ENCODE measurements at places on chromosomes 5 and 9.

DNA sequence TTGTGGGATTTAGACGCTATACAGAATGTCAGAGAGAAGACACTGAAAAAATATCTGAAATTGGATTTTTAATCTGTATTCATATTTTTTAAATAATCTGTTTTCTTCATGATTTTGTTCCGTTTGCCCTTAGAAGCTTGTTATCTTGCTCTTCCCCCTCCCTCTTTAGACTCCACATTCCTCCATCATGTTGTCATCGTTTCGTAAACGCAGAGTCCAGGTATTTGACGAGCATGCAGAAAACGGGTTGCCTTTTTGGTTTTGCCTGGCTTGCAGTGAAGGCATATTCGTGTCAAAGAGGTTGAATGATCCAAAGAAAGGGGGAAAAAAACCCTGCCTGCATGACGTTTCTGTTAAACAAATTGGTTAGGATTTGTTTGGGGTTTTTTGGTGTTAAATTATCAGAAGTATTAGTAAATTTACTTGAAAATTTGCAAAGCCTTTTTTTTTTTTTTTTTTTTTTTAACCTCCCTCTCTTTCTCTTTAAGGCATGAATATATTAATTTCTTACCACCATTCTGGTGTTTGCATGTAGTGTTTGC lies 2.9 kb downstream of the SPTAN1 start:
- DNase-seq, result no peak

GRCh38 chr5:81719743-81720345 lies 31.1 kb downstream of the SSBP2 start:
- no peak for DNase-seq

DNA sequence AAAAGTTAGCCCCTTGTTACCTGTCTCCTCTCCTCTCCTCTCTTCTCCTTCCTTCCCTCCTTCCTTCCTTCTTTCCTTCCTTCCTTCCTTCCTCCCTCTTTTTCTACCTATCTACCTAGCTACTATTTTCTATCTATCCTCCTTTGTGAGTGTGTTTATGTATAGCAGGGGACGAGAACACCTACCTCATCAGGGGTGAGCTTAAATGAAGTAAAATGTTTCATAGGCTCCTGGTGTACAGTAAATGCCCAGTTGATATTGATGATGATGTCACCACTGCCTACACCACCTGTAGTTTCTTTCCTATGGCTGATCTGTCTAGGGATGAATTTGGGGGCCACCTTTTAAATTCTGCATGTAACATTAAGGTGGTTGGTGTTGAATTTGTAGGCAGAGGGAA lies 4.3 kb downstream of the SPIN1 start:
- no peak for DNase-seq

- DNase-seq, result no peak
These were observed 255.6 kb downstream of the NFIB start for GRCh38 chr9:14058325-14058688.

DNA sequence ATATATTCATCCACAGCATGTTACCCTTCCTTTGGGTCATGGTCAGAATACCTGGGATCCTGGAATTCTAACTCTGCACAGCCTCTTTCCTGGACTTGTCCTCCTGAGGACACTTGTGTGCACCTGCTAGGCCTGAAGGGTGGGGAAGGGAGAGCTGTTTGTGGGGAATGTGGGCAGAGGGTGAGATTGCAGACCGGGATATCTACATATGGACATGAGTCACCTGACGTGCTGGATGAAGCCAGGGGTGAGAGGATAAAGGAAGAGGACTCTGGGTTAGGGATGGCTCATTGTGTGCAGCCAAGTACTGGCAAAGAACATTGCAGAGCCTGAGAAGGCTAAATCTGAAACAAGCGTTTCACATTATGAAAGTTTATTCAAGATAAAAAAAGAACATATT lies 241.4 kb upstream of the RPS23 start:
- no peak for DNase-seq

DNA sequence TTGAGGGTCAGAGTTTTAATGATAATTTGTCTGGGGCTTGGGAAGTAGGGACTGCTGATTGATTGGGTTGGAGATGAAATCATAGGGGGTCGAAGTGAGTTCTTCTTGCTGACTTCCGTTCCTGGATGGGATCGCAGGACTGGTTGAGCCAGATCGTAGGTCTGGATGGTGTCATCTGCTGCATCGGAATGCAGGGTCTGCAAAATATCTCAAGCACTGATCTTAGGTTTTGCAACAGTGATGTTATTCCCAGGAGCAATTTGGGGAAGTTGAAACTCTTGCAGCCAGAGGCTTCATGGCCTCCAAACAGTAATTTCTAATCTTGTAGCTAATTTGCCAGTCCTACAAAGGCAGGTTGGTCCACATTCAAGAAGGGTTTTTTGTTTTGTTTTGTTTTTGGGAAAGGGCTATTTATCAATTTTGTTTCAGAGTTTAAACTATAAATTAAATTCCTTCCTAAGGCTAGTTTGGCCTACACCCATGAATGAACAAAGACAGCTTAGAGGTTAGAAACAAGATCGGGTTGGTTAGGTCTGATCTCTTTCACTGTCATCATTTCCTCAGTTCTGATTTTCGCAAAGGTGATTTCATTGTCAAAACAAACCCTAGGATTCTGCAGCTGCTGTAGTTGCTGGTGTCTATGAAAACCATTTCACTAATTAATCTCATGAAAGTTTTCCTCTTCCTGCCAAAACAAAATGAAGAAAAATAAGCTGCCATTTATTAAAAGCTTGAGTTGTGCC lies 388.0 kb downstream of the TMEM232 start:
- DNase-seq, result no peak

- DNase-seq, result no peak
These were observed 125.9 kb downstream of the SYK start for GRCh38 chr9:90927496-90927895.

GRCh38 chr9:132169672-132170392 lies 8.0 kb downstream of the NTNG2 start:
- DNase-seq, result peak; percentile 60

DNA sequence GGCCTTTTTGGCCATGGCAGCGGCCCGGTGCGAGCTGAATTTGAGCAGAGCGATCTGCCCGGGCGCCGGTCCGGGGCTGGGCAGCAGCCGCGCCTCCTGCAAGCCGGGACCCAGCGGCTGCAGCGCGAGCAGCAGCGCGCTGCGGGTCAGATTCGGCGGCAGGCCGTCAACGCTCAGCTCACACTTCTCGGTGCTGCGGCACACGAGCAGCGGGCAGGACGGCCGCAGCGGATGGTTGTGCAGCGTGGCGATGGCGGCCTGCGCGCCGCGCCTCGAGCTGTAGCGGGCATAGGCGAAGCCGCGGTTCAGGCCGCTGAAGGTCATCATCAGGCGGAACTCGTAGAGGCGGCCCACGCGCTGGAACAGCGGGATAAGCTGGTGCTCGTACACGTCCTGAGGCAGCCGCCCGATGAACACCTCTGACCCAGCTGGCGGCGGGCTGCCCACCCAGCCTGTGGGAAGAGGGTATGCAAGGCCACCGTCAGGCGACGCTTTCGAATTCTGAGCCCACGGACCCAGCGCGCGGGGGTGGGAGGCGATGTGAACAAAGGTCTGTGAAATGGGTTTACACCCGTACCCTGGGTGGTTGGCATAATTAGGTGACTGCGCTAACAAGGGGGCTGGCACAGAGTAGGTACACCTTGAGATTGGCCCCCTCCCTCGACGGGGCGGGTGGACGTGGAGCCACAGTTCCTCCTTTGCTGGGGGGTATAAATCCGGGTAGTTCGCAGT lies 755 bp downstream of the DND1 start:
- no peak for DNase-seq

- DNase-seq, result no peak
These were observed 150.8 kb downstream of the MEF2C start for GRCh38 chr5:88732181-88732633.

- DNase-seq, result no peak
These were observed 29.9 kb downstream of the JADE2 start for GRCh38 chr5:134555223-134555889.

DNA sequence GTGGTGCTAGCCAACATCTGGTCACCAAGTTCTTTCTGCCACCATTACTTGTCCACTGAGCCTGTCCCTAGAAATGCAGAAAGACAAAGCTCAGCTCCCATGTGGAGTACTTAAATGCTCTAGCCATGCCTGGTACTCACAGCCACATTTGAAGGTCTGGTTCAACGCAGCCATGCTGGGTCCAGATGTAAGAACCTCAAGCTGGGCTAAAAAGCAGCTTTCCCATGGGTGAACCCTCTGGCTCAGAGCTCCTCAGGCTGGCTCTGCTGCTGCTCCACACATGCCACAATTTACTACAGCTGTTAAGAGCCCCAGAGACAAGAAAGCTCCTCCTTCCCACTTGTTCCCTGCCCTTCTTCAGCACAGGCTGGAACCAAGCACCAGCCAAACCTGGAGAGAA lies 97.1 kb upstream of the LRRTM2 start:
- no peak for DNase-seq
